K562 (cell line): ENCODE measurements at places on chromosomes 12 and 14. TPM values are rescaled to one million over a fixed set of nuclear protein-coding genes. Genes with fewer than 3 reads are reported as not detected.

The TSPAN19 gene
- not detected in 2 replicates for polyA plus RNA-seq

The ETFBKMT gene
- polyA plus RNA-seq, result 0.69 and 0.82 TPM in 2 replicates

The CLEC2D gene
- 2.0 and 3.7 TPM in 2 replicates for polyA plus RNA-seq

The RAD51AP1 gene
- polyA plus RNA-seq, result 85.3 and 90.7 TPM in 2 replicates

The SOAT2 gene
- polyA plus RNA-seq, result 0.04 TPM in 1 of 2 replicates, not detected in the other

The KLRG1 gene
- polyA plus RNA-seq, result 2.0 and 3.1 TPM in 2 replicates

The HOXC12 gene
- polyA plus RNA-seq, result 0.05 and 0.19 TPM in 2 replicates

The ALDH2 gene
- 16.6 and 18.1 TPM in 2 replicates for polyA plus RNA-seq

The TAC3 gene
- polyA plus RNA-seq, result 1.2 and 1.6 TPM in 2 replicates

The TAS2R7 gene
- polyA plus RNA-seq, result not detected in 2 replicates

The SLC39A5 gene
- not detected in 2 replicates for polyA plus RNA-seq

The GPR65 gene
- polyA plus RNA-seq, result not detected in 2 replicates

The BMP4 gene
- not detected in 2 replicates for polyA plus RNA-seq

The TM9SF1 gene
- 13.0 and 18.9 TPM in 2 replicates for polyA plus RNA-seq

The HHIPL1 gene
- polyA plus RNA-seq, result not detected in 2 replicates

The CCDC184 gene
- polyA plus RNA-seq, result not detected in 2 replicates

The APOF gene
- not detected in 2 replicates for polyA plus RNA-seq

The SDR9C7 gene
- polyA plus RNA-seq, result 0.13 TPM in 1 of 2 replicates, not detected in the other

The RNFT2 gene
- 10.0 and 11.9 TPM in 2 replicates for polyA plus RNA-seq

The EML1 gene
- polyA plus RNA-seq, result 0.03 and 0.77 TPM in 2 replicates

The KRT6C gene
- not detected in 2 replicates for polyA plus RNA-seq

The EMC9 gene
- 12.4 and 13.3 TPM in 2 replicates for polyA plus RNA-seq

The DGKA gene
- 12.4 and 13.8 TPM in 2 replicates for polyA plus RNA-seq

The GNB3 gene
- 2.9 and 6.1 TPM in 2 replicates for polyA plus RNA-seq

The DNAI7 gene
- 0.76 TPM in 1 of 2 replicates, not detected in the other for polyA plus RNA-seq

The KLRK1 gene
- not detected in 2 replicates for polyA plus RNA-seq

The PPM1H gene
- 9.3 and 9.7 TPM in 2 replicates for polyA plus RNA-seq

The CD163 gene
- not detected in 2 replicates for polyA plus RNA-seq

The RARG gene
- 4.9 and 6.5 TPM in 2 replicates for polyA plus RNA-seq

The GPR137C gene
- 0.11 TPM in 1 of 2 replicates, not detected in the other for polyA plus RNA-seq

The GLIPR1L2 gene
- not detected in 2 replicates for polyA plus RNA-seq
